Neuronal stem cell (in vitro differentiated cells): ENCODE measurements at places on chromosomes 13 and 19.

DNA sequence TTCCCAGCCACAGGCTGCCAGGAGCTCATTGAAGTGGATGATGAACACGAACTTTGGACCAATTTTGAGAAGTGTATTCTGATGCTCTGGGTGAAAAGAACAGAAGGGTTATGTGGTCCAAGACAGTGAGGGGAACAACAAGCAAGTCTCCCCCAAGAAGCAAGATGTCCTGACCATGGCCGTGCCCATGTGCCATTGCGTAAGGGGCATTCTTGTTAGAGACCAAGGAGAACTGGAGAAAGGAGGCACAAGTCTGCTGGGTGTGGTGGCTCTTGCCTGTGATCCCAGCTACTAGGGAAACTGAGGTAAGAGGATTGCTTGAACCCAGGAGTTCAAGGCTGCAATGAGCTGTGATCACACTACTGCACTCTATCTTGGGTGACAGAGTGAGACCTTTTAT lies 27.0 kb upstream of the UBAC2 start:
- DNase-seq: no peak

DNA sequence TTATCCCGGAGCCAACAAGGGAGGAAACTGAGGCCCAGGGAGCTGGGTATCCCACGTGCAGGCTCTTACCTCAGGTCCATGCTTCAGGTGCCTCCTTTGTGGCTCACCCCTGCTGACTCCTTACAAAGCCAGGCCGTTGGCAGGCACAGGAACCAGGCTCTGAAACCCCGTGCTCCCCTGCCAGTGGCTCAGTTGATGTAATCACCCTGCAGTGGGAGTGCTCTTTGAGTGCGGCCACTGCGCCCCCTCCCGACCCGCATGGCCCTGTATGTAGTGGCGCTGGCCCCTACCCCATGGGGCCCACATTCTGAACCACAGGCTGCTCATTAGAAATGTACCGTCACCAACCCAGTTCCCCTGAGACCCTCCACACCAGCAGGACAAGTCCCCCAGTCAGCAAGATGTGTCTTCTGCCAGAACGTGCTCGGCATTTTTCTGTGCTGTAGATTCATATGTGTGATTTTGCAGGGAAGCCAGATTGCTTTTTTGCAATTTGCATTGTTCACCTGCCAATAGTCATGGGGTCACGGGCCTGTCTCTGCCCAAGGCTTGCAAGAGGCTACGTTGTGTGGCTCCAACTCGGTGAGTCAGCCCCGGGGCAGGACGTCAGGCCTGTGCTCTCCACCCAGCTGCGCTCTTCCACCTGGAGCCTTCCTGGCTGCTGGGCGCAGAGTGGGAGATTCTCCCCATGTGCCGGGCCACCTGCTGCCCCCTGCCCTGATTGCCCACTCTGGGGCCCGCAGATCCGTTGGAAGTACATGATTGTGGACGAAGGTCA lies 60.3 kb downstream of the SMARCA4 start:
- DNase-seq: no peak

GRCh38 chr13:74221752-74222151 lies 87.5 kb upstream of the KLF12 start:
- no peak for DNase-seq

- no peak for DNase-seq
These were observed 23.7 kb downstream of the TLE2 start for GRCh38 chr19:3005345-3005744.

GRCh38 chr13:50065712-50066111 lies 50.5 kb downstream of the KCNRG start:
- DNase-seq: no peak

DNA sequence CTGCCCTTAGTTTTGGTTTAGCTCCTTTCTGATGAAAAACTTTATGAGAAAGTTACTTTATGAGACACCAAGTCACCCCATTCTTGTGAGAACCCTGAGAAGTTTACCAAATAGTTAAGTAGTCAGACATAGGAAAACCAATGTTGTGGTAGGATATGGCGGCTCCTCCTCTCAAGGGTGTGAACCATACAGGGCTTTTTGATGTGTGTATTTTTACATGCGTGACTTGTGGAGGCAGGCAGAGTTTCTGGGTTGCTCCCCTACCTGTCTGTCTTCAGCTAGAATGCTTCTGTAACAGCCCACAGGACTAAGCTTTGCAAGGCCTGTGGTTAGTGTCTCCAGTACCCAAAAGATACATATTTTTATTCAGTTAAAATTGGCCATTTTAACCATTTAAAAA lies 18.3 kb downstream of the UBAC2 start:
- DNase-seq: no peak
